ENCODE measurements at places on chromosomes 6 and 20. TPM values are rescaled to one million over a fixed set of nuclear protein-coding genes. Genes with fewer than 3 reads are reported as not detected.

- DNase-seq, result no peak
These were observed 30.2 kb upstream of the GGTLC1 start for GRCh38 chr20:24018796-24019195.

DNA sequence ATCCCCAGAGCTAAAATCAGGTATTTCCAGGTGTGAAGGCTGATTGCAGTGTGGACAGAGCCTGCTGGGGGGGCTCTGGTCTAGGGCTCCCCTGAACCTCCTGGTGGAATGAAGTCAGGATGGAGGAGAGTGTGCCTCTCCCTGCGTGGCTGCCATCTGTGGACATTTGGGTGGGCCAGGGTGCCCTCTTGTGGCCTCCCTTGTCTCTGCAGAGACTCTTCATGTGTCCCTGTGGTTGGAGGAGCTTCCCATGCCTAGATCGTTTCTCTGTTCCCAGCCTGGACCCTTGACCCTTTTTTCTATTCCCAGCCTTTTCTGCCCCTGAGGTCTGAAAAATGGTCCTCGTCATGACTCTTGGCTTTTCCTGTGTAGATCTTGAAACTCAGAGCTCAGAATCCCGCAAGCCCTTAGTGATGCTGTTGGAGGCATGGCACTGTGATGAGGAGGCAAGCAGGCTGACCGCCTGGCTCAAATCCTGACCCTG, 9.9 kb upstream of the PSMF1 start:
- peak; percentile 68 for DNase-seq

GRCh38 chr20:20206788-20207187, 154.5 kb downstream of the CFAP61 start:
- DNase-seq, result no peak

GRCh38 chr20:7285918-7286556, 518.6 kb downstream of the BMP2 start:
- DNase-seq, result peak; percentile 83

TMC2 gene
- total RNA-seq, result 0.07 TPM

- DNase-seq, result no peak
These were observed 40.9 kb downstream of the ALDH8A1 start for GRCh38 chr6:134908906-134909516.

DNA sequence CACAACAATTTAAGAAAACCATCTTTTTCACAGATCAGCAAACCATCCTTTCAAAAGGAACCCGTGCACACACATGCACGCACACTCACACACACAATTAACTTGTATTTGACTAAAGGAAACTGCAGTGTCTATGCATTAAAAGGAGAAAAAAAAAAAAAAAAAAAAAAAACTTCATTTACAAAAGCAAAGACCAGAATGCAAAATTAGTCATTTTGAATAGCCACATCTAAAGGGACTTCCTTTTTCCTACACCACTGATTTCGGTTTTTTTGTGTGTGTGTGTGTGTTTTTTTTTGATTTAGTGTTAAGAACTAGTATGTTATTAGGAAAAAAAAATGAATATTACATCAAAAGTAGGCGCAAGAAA, 6.3 kb downstream of the ZMYND8 start:
- no peak for DNase-seq

RSPH4A gene
- total RNA-seq, result 0.78 TPM

DNA sequence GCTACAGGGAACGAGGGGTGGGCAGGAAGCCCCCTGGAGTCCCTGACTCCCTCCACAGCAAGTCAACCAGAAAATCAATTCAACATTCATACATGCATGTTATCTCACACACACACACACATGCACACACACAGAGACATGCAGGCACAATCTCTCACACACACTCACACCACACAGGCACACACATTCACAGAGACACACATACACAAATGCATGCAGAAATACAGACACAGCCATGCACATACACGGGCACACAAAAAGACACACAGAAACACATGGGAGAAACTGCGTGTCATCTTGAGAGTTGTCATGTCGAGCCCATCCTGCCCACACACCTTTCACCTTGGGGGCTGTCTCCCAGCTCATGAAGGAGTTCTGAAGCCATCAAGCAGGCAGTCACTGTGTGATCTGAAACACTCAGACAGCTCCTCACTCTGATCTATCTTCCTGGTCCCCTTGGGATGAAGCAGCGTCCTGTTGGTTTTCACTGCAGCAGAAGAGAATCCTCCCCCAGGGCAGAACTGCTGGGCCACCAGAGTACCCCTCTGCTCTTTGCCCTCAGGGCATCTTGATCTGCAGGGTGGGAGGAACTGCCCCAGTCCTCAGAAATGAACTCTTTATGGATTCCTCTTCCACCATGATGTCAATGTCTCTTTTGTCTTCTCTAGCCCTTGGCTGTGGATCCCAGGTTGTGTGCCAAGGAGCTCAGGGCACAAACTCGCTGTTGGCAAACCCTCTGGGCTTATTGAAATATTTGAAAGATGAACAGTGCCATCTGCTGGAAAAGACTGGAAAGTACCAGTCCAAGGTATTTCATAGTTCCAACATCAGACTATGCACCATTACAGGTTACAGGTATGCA, 8.8 kb downstream of the RAET1L start:
- DNase-seq, result no peak

DNA sequence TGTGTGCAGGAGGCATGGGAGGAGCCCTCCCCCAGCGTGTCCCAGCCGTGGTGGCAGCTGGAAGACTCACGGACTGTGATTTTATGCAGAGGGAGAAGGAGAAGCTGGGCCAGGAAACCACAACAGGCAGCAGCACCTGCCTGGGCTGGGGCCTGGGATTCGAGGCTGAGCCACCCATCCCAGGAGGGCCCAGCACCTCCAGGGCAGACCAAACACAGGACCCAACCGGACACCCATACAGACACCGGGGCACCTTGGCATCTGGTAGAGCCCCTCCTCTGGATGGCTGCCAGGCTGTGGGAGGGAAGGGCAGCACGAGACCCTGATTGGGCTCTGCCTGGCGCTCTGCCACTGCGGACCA, 41.7 kb upstream of the CHRNA4 start:
- no peak for DNase-seq
